Fibroblast of lung (primary cell): ENCODE measurements at places on chromosomes 16 and 17. TPM values are rescaled to one million over a fixed set of nuclear protein-coding genes. Genes with fewer than 3 reads are reported as not detected.

The ASIC2 gene
- total RNA-seq, result 0.50 and 0.51 TPM in 2 replicates

The CCL4 gene
- not detected in 2 replicates for total RNA-seq

The SUMO2 gene
- 109 and 122 TPM in 2 replicates for total RNA-seq

The PPP4C gene
- total RNA-seq, result 134 and 147 TPM in 2 replicates

The ARL16 gene
- total RNA-seq, result 22.3 and 28.1 TPM in 2 replicates

The NEUROD2 gene
- not detected in 2 replicates for total RNA-seq

The RABEP2 gene
- 17.2 and 22.6 TPM in 2 replicates for total RNA-seq

The INTS2 gene
- 16.0 and 17.2 TPM in 2 replicates for total RNA-seq
